ENCODE measurements at places on chromosomes 6 and 20. TPM values are rescaled to one million over a fixed set of nuclear protein-coding genes. Genes with fewer than 3 reads are reported as not detected.

The SEMG1 gene
- total RNA-seq: not detected

The GPSM3 gene
- total RNA-seq: 4.3 TPM

DNA sequence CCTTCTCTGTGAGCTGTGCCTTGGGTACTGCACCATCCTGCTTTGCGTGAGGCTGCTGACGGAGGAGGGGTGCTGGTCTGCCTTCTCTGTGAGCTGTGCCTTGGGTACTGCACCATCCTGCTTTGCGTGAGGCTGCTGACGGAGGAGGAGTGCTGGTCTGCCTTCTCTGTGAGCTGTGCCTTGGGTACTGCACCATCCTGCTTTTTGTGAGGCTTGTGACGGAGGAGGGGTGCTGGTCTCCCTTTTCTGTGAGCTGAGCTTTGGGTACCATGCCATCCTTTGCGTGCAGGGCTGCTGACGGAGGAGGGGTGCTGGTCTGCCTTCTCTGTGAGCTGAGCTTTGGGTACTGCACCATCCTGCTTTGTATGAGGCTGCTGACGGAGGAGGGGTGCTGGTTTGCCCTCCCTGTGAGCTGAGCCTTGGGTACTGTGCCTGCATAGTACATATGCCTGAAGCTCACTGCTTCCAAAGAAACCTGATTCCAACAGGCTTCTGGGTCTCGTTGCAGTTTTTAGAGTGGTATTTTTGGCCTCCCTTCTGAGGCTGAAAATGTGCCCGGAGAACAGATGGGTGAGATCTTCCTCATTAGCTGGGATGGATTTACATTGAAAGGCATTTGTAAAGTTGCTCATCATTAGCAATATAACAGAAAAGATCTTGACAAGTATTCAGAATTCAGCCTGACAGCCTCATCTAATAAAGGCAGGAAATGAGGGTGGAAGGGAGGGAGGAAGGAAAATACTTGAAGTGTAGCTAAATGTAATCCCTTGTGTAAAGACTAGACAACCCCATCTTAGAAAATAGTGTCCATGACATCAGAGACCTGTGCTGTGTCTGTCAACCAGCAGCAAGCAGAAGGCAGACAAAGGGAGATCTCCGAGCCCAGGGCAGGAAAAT lies 46.8 kb upstream of the UNC93A start:
- H3K27ac ChIP-seq: peak overlapping the region; percentile 25
- no peaks in the 10 kb centered on the region for H3K36me3 ChIP-seq
- H3K4me1 ChIP-seq: peaks cover 44% of the 10 kb centered on the region
- peak; percentile 40 for DNase-seq

- no peaks in the 10 kb centered on the region for H3K4me1 ChIP-seq
- no peak for DNase-seq
Observed at GRCh38 chr6:125855783-125856182, 65.0 kb downstream of the NCOA7 start.

- H3K4me1 ChIP-seq: peaks cover 5% of the 10 kb centered on the region
- H3K27ac ChIP-seq: no peak overlapping the region
- H3K27me3 ChIP-seq: no peaks in the 10 kb centered on the region
- no peaks in the 10 kb centered on the region for H3K36me3 ChIP-seq
- H3K4me3 ChIP-seq: no peak overlapping the region
Observed at GRCh38 chr6:4794140-4794707, 18.0 kb downstream of the CDYL start.

DNA sequence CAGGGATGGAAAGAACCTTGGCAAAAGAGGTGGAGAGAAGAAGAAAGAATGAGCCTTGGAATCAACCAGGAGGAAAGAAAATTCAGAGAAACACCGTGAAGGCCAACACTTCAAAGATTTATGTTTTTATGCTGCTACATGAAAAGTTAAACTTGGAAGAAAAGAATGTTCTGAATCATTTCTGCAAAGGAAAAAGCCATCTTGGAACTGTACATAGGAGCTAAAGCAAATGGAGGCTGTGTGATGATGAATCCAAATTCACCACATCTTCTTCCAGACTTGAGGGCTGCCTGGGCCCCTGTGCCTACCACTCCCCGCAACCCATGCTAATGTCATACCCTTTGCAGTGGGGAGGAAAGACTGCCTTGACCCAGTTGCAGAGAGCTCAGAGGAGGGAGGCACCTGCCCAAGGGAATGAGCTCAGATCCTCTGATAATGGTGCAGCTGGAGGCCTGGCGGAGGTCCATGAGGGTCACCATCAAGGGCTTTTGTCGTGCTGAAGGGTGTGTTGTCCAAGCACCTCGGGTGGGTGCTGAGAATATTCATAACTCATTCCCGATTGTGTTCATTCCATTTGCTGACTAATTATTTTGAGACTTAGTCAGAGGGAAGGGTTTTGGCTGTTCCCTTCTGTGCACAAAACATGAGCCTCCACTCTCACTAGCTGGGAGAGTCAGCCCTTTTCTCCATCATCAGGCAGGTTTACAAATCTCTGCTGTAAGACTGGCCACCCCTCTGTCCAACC lies 245.8 kb upstream of the JAG1 start:
- no peaks in the 10 kb centered on the region for H3K27me3 ChIP-seq
- peaks cover 6% of the 10 kb centered on the region for H3K4me1 ChIP-seq
- peak; percentile 19 for DNase-seq
- H3K36me3 ChIP-seq: no peaks in the 10 kb centered on the region
- no peak overlapping the region for H3K27ac ChIP-seq

DNA sequence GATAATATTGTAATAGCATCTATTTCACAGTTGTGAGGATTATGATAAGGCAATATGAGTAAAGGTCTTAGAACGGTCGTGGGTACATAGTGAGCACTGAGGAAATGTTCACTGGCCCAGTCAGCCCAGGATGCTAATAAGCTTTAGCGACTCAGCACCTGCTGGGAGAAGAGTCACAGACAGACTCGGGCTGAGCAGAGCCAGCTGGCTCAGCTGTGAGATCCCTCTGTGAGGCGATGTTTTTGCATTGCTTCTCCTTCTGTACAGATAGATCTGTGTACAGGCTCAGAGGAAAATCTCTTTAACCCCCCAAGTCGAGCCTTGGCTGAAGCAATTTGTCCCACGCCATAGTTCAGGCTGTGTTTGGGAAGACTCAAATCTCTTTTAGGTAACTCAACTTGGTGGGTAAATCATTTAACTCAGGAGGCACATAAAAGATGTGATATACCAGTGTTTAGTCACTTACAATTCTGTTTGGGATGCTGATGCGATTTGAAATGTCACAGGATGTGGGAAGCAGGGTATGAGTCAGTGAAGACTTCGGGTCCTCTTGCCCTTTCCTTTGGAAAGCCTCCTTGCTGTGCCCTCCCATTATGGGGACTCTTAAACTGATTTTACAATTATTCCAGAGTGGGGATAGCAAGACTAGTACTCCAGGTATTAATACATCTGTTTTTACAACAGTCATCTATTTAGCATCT lies 53.1 kb downstream of the PHACTR1 start:
- no peak for DNase-seq
- H3K4me1 ChIP-seq: no peaks in the 10 kb centered on the region
- no peaks in the 10 kb centered on the region for H3K27me3 ChIP-seq

DNA sequence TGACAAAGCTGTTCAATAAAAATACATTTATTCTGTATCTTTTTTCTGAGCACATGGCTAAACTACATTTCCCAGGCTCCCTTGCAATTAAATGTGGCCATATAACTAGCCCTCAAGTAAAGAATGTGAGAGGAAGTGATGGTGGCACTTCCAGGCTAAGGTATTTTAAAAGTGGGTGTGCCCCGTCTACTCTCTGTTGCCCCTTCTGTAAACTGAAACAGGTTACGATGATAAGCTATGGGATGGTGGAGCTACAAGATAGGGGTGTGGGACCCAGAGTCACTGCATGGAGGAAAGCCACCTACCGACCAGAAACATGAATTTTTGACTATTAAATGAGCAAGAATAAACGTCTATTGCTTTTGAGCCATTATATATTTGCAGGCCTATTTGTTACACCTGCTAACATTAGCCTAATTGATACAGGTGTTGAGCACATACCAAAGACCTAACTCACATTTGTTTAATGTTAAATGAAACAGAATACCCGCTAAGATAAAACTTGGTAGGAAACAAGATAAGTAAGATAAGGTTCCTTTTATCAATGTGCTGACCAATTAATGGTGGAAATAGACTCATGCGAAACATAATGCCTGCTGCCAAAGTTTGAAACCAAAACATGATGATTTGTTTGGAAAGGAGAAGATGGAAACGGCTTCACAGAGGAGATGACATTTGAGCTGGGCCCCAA lies 3.1 kb downstream of the FYN start:
- H3K27ac ChIP-seq: peak overlapping the region; percentile 92
- no peaks in the 10 kb centered on the region for H3K27me3 ChIP-seq
- no peak for DNase-seq
- peaks cover 16% of the 10 kb centered on the region for H3K4me1 ChIP-seq

DNA sequence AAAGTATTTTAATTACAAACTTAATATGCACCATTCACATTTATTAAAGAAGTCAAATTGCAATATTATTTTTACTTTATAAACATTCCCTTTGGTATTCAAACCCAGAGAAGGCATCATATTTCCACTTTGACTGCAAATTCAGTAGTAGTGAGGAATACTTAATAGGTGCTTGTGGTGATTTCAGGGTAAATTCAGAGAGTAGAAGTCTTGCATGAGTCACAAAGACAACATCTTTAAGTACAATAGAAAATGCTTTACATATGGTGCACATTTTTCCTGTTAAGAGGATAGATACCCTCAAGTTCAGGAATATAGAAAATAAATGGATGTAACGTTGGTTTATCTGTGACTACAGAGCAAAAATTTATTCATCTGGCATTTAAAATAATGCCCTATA lies 390.2 kb downstream of the TENT5A start:
- H3K4me1 ChIP-seq: no peaks in the 10 kb centered on the region
- no peak for DNase-seq
- no peaks in the 10 kb centered on the region for H3K27me3 ChIP-seq
- no peak overlapping the region for H3K4me3 ChIP-seq
- no peaks in the 10 kb centered on the region for H3K36me3 ChIP-seq

GRCh38 chr6:132490478-132491204 lies 22.3 kb downstream of the STX7 start:
- no peaks in the 10 kb centered on the region for H3K27me3 ChIP-seq
- H3K36me3 ChIP-seq: no peaks in the 10 kb centered on the region
- no peak for DNase-seq
- peaks cover 5% of the 10 kb centered on the region for H3K4me1 ChIP-seq

DNA sequence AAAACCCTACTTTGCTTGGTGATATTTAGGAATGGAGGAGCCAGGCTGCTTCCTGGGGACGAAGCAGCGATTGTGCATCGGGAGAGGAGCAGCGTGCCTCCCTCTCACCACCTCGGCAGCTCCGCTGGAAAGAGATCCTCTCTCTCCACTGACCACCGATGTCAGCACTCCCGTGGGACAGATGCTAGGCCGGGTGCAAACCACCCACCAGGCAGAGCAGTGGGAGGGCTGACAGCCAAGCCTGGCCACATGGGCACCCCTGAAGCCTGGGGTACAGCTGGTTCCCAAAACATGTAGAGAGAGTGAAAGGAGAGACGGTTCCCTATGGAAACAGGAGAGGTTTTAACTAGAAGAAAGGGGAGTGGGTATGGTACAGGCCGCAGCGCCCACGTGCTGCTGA lies 220.0 kb downstream of the ANKRD60 start:
- no peaks in the 10 kb centered on the region for H3K27me3 ChIP-seq
- peaks cover 5% of the 10 kb centered on the region for H3K4me1 ChIP-seq
- H3K27ac ChIP-seq: no peak overlapping the region

DNA sequence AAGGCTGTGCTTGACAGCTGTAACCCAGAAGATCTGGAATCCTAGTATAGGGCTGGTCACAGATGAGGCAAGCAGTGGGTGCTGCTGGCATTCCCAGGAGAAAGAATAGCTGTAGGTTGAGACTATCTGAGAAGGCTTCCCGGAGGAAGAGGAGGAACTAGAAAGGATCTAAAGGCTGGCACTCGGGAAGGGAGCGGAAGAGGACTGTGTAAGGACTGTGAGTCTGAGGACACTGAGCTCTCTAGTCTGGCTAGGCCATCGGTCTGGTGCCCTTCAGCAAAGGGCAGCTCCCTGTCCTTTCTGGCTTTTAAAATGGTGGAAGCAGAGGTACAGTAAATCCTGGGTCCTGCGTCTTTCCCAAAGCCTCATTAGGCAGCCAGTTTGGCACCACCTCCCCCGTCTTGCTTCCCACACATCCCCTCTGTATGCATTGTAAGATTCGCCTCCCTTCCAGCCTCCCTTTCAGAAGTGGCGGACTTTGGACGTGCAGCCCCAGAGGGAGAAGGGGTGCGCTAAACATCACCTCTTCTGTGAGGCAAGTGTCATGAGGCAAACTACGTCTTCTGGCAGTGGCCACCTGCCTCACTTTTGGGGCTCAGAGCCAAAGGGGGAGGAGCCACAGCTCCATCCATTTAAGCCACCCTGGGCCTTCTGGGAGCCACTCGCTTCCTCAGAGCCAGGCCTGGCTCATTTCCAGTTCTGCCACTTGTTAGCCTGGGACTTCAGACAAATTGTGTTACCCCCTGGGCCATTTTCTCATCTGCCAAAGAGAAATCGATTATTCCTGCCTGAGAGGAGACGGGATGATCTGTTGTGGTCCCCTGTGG lies 8.6 kb downstream of the SNPH start:
- no peaks in the 10 kb centered on the region for H3K36me3 ChIP-seq
- no peak for DNase-seq
- peaks cover 28% of the 10 kb centered on the region for H3K4me1 ChIP-seq
- H3K27me3 ChIP-seq: no peaks in the 10 kb centered on the region

DNA sequence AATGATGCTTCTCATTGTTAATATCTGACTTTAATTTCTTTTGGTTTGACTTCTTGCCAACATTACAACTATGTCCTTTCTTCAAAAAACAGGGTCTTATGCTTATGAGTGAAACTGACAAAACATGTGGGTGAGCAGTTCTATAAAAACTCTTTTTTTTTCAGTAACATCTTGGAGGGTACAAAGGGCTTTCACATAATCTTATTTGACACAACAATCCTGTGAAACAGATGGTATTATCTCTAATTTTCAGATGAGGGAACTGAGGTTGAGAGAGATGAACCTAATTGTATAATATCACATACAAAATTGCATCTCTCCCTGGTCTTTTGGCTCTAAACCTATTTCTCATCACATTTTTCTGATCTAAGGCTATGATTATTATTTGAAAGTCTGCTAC lies 38.3 kb downstream of the MAPK14 start:
- H3K27ac ChIP-seq: no peak overlapping the region
- no peaks in the 10 kb centered on the region for H3K36me3 ChIP-seq
- DNase-seq: no peak
- no peaks in the 10 kb centered on the region for H3K27me3 ChIP-seq
- H3K4me1 ChIP-seq: no peaks in the 10 kb centered on the region
- H3K4me3 ChIP-seq: no peak overlapping the region

- no peak overlapping the region for H3K27ac ChIP-seq
- H3K27me3 ChIP-seq: no peaks in the 10 kb centered on the region
- no peaks in the 10 kb centered on the region for H3K4me1 ChIP-seq
- H3K4me3 ChIP-seq: no peak overlapping the region
- peaks cover 16% of the 10 kb centered on the region for H3K36me3 ChIP-seq
- peak; percentile 36 for DNase-seq
Observed at GRCh38 chr6:8059129-8059528, 5.1 kb downstream of the BLOC1S5 start.
